Gastroesophageal sphincter (tissue), 4 donors: ENCODE measurements at places on chromosomes 4 and X. TPM values are rescaled to one million over a fixed set of nuclear protein-coding genes. Genes with fewer than 3 reads are reported as not detected.

DNA sequence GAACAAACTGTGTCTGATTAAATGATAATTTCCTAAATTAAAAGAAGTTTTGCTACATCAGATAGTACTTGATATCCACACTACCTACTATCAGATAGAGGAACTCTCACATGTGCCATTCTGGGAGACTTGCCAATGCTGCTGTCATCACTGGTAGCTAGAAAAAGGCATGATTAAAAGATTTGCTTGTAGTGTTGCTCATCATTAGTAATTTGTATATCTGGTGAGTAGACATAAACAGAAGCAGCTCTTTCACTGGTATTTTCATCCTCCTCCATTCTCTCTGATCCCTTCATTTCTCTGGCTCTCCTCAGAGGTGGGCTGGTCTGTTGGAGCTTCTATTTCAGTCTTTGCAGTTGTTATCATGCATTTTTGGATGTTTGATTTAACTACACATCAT is 56.0 kb downstream of the SPRY1 start:
- ATAC-seq = no peak

DNA sequence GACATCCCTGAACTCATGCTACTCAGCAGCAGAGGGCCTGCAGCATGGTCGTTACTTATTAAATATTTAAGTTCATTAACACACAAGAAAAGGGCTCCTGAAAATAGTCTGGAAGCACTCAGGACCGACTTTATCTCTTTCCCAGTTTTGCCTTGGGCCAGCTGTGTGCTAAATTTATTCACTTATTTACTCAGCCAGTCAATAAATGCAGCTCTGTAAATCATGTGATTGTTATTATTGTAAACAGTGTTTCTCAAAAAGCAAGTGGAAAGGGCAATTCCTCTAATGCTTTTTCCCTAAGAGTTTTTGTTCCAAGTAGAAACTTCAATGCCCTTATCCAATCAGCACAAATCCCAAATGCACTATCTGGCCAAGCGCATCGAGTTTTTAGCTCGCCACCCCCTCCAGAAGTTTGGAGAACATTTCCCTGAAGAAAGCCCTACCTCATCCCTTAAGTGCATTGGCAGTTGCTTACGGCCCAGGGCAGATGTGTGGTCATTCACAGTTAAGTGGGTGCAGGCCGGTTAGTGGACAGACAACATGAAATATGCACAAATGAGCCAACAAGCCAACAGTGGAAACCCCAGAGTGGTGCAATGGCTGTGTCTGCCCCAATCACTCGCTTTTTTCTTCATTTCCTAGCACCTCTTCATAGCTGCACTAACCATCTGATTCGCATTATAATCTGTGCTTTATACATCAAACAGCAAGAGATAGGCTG is 125.8 kb downstream of the SMIM20 start:
- ATAC-seq = no peak

- no peak for ATAC-seq
These were observed 851 bp downstream of the POLR2B start for GRCh38 chr4:56979421-56980072.

- ATAC-seq = no peak
These were observed 3.0 kb downstream of the ZIC3 start for GRCh38 chrX:137568741-137569469.

DNA sequence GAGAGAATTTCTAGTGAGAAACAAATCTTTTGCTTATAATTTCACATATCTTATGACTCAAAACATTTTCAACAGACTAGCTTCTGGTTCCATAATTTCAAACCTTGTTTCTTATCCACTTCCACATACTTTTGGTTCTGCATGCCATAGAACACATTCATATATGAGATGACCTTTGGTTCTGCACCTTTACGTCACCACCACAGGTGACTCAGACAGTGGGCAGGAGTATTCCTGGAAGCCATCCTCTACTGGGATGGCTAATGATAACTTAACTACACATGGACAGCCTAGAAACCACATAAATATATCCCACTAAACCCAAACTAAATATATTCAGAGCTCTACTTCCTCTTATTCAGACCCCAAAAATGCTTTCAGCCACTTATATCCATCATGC is 133.3 kb downstream of the DCK start:
- ATAC-seq = no peak

- peak; percentile 52 for ATAC-seq
These were observed at the start of gene RPS6KA6 for GRCh38 chrX:84187533-84188319. Gene RPS6KA6 (minus strand): TSS chrX:84188199. CDS start chrX:84187899, 300 bp downstream.

DNA sequence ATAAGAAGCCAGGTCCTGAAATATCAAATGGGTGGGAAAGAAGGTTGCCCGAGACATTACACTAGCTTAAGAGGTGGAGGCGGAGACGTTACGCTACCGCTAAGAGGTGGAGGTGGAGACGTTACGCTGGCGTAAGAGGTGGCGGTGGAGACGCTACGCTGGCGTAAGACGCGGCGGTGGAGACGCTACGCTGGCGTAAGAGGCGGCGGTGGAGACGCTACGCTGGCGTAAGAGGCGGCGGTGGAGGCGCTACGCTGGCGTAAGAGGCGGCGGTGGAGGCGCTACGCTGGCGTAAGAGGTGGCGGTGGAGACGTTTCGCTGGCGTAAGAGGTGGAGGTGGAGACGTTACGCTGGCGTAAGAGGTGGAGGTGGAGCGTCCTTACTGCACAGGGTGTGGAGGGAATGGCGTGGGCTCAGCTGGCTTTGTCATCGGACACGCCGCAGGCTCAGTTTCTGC is 12.8 kb downstream of the CYP4V2 start:
- peak; percentile 54 for ATAC-seq

GRCh38 chr4:102858828-102859464 is 9.8 kb upstream of the CISD2 start:
- ATAC-seq = no peak

DNA sequence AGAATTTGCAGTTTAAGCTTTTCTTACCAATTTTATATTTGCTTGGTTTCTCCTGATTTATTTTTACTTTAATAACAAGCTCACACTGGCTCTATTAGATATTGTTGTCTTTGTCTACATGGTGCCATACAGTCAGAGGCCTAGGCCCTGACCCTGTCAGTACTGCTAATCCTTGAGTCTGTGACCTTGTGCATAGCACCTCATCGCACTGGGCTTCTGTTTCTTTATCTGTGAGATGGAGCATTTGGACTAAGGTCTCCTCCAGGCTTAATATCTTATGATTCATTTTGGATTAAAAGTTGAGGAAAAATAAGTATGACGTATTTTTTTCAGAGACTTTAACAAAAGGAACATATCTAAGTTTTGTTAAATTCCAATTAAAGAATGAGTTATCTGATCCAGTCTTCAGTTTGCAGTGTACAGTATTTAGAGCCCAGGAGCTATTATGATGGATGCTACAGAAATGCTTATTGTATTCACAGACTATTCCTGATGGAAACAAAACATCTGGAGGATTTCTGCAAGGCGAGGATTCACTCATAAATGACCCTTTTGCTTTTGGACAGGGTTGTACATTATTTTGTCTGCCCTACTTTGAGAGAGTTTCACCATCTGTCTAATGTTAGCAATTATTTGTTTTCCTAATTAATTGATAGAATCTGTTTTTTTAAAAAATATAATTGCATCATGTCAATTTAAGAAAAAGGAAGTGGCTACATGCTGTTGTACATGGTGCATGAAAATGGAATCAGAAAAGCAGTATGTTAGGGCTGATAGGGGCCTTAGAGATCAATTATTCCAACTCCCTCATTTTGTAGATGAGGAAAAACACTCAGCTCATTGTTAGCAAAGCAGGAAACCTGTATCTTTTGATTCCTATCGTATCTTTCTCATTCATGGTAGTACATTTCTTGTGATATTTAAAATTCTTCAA is 203.6 kb downstream of the BANK1 start:
- no peak for ATAC-seq

GRCh38 chr4:17770845-17771244 is 10.6 kb downstream of the FAM184B start:
- ATAC-seq = no peak

DNA sequence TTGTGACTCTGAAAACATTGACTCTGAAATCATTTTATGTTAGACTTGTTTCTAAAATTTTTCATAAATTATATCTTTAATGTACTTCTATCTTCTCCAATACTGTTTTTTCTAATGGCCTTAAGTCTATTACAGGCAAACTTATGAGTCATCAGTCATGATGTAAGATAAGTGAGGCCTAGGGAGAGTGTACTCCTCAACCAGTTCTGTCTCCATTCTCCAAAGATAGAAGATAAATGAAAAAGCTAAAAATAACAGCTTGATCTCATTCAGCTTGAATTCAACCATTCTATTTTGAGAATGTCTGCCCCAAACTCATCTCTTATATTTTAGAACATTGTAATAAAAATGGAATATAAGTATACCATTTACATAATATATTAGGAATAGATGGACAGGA is 34.5 kb downstream of the STBD1 start:
- peak; percentile 51 for ATAC-seq

- no peak for ATAC-seq
These were observed 237.9 kb downstream of the PACRGL start for GRCh38 chr4:20938204-20938603.

GRCh38 chrX:7987160-7988012 is 60.2 kb upstream of the PNPLA4 start:
- ATAC-seq = no peak

DNA sequence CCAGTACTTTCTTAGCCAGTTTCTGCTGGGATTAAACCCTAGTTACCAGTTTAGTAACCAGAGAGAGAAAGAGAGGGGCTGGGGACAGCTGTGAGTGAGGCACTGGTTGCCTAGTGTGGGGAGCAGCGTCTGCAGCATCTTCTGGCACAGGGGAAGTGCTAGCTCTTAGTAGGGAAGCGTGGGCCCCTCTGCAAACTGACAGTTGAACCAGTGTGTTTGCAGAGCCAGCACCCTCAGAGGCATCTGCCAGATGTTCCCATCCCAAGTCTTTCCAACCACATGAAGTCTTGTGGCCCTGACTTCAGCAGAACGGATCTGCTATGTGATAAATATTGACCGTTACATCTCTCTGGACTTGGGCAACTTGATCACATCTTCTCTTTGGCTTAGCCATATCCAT is 15.0 kb downstream of the RBMX2 start:
- ATAC-seq = no peak

DNA sequence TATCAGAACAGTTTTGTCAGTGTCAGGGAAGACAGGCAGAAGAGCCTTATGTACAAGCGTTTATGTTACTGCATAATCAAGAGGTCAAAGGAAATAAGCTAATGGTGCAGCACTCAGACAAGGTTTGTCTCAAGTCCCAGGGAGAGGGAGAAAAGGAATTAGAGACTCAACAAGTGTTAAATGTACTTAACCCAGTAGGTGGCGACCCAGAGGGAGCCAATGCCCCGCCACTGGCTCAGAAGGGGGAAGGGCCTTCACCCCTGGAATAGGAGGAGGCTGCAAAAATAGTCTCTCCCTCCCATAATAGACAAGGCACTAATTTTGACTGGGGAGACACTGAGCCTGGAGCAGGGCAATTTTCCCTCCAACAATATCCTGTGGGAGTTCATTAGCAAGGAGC is 14.1 kb upstream of the PAPSS1 start:
- ATAC-seq = no peak

DNA sequence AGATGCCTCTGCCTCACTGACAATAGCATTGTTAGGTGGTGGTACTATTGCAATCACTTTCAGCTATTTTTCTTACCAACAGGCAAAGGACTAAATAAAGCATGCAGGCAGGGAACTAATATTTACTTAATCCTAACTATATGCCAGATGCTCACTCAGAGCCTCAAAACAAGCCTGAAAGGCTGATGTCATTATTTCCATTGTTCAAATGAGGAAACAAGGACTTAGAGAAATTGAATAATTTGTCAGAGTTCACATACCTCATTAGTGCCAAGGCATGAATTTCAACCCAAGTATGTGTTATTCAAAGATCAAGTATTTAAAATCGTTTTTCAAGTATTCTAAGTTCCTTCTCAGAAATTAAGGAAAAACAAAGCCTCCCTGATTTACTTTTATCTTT is 374.9 kb upstream of the TECRL start:
- no peak for ATAC-seq

DNA sequence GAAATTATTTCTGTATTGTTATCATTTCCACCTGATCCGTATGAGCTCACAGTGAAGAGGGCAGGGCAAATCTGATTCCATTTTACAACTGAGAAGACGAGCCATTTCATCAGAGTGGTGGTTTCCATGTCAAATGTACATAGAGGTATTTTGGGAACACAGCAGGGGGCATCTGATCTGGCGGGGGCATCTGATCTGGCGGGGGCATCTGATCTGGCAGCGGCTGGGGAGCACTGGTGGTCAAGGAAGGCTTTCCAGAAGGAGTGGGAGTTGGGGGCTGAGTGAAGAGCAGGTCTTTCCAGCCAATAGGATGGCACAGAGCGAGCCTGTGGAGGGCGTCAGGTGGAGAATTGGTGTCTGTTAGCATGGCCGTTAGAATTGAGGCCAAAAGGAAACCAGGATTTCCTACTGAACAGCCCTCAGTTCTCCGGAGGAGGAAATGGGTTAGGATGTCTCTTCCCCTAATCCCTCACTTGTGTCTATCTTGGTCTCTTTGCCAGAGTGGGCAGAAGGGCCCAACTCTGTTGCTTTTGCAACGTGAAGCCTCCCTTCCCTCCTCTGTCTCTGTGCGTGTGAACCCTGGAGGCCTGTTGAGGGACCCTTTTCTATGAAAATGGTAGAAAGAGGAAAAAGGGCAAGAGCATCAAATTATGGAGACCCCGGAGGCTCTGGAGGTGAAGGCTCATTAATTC is 41.3 kb downstream of the RHOH start:
- no peak for ATAC-seq

GRCh38 chr4:31974490-31975002 is 1254.4 kb downstream of the PCDH7 start:
- no peak for ATAC-seq

GRCh38 chrX:110600745-110601310 is 194.8 kb downstream of the CHRDL1 start:
- ATAC-seq = no peak

GRCh38 chr4:185213877-185214276 is 4.5 kb downstream of the SNX25 start:
- no peak for ATAC-seq

- ATAC-seq = no peak
These were observed 56.5 kb downstream of the SNX25 start for GRCh38 chr4:185265942-185266341.

GRCh38 chr4:61201961-61202637 is 2.0 kb downstream of the ADGRL3 start:
- peak; percentile 6 for ATAC-seq

Gene RPL10
- 5,998 TPM for total RNA-seq

Gene RAB41
- not detected for total RNA-seq

Gene CT45A3
- not detected for total RNA-seq

Gene BRS3
- total RNA-seq = not detected

Gene CASP3
- total RNA-seq = 14.2 TPM

Gene NXF2
- total RNA-seq = not detected

Gene HSFX2
- not detected for total RNA-seq

Gene CENPE
- total RNA-seq = 1.2 TPM

Gene STPG2
- not detected for total RNA-seq

Gene SOD3
- 385 TPM for total RNA-seq

Gene ADH4
- 1.2 TPM for total RNA-seq
